ENCODE measurements at places on chromosomes 2 and 18. TPM values are rescaled to one million over a fixed set of nuclear protein-coding genes. Genes with fewer than 3 reads are reported as not detected.

GRCh38 chr2:181462033-181462432, 4.8 kb downstream of the ITGA4 start:
- DNase-seq: no peak
- no peaks in the 10 kb centered on the region for H3K36me3 ChIP-seq
- H3K27me3 ChIP-seq: no peaks in the 10 kb centered on the region
- H3K4me1 ChIP-seq: peaks cover 69% of the 10 kb centered on the region
- H3K4me3 ChIP-seq: no peak overlapping the region
- peak overlapping the region; percentile 99 for H3K27ac ChIP-seq

DNA sequence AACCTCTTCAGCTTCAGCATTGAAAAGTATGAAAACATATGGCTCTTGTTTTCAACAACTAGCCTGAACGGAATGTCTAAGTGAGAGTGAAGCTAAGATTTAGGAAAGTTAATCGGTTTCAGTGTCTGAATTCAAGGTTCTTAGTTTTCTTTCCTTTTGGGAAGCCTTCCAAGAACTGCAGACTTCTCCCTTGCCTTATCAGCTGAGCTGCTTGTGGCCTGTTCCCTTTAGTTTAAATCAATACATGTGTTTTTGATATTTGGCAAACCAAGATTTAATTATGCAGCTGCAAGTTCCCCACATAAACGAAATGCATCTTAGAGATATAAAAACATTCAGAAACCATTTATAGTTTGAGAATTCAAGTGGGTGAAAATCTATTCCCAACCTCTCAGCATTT, 274.3 kb upstream of the NRP2 start:
- H3K4me3 ChIP-seq: no peak overlapping the region
- no peak overlapping the region for H3K27ac ChIP-seq
- no peaks in the 10 kb centered on the region for H3K27me3 ChIP-seq
- H3K36me3 ChIP-seq: no peaks in the 10 kb centered on the region
- H3K4me1 ChIP-seq: no peaks in the 10 kb centered on the region

Gene IL36RN
- total RNA-seq: not detected

Gene ASXL3
- total RNA-seq: 0.29 TPM

Data from spleen (tissue), 13 donors.